CD4-positive, alpha-beta memory T cell (primary cell): ENCODE measurements at places on chromosomes 1 and 21. TPM values are rescaled to one million over a fixed set of nuclear protein-coding genes. Genes with fewer than 3 reads are reported as not detected.

DNA sequence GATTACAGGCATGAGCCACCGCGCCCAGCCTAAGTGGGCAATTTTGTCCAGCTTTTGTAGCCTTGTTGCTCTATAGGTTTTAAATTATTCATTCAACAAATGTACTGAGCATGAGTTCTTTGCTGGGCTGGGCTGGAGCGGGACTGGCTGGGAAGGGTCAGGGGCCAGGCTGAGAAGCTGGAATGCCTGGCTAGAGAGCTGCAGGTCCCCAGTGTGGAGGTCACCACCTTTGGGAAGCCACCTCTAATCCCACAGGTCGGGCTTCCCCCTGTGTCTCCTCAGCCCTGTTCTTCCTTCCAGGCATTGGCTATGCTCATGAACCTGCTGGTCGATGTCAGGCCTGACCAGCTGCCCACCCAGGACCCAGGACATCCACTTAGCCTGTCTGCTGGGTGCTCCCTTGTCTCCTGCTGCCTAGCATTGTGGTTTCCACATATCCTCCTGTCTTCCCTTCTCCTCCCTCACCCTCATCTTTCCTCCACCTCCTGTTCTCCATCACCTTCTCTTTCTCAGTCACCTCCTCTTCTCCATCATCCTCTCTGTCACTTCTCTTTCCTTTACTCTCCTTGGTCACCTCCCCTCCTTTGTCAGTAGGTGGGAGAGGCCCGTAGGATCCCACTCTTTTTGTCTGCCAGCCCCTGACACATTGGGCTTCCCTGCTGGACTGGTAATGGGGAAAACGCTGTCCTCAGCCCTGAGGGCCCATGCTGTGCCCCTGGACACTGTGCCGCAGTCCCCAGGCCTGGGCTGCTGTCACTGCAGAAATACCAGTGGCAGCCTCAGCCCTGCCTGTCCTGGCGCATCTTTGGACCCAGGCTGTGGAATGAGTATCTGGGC lies 23.8 kb downstream of the SERINC2 start:
- H3K36me3 ChIP-seq, result no peaks in the 10 kb centered on the region
- no peak for DNase-seq
- H3K4me1 ChIP-seq, result no peaks in the 10 kb centered on the region

GRCh38 chr1:113965703-113966412 lies 13.4 kb upstream of the OLFML3 start:
- H3K4me1 ChIP-seq, result no peaks in the 10 kb centered on the region
- H3K4me3 ChIP-seq, result no peak overlapping the region
- no peak for DNase-seq
- H3K36me3 ChIP-seq, result peaks cover 73% of the 10 kb centered on the region
- no peaks in the 10 kb centered on the region for H3K27me3 ChIP-seq
- no peak overlapping the region for H3K27ac ChIP-seq

DNA sequence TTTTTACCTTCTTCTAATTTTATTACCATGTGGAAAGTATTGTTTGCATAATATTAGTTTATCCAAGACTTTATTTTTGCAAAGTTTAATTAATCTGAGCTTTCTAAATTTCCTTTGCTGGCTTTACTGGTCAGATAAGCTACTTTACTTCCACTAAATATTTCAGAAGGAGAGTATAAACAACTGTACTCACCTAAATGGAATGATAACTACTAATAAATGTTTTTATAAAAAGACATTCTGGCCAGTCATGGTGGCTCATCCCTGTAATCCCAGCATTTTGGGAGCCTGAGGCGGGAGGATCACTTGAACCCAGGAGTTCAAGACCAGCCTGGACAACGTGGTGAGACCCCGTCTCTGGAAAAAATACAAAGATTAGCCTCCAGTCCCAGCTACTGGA lies 36.0 kb downstream of the ATP8B2 start:
- H3K27ac ChIP-seq, result no peak overlapping the region
- H3K27me3 ChIP-seq, result no peaks in the 10 kb centered on the region
- H3K4me1 ChIP-seq, result peaks cover 3% of the 10 kb centered on the region
- H3K4me3 ChIP-seq, result no peak overlapping the region
- no peaks in the 10 kb centered on the region for H3K36me3 ChIP-seq

GLIS1 gene
- not detected for polyA plus RNA-seq

GRCh38 chr1:214544791-214545190 lies 6.6 kb downstream of the PTPN14 start:
- DNase-seq, result no peak
- H3K27me3 ChIP-seq, result peaks cover 1% of the 10 kb centered on the region

- no peak overlapping the region for H3K4me3 ChIP-seq
- H3K27ac ChIP-seq, result peak overlapping the region; percentile 0
Observed at GRCh38 chr1:25095635-25096200, 136.6 kb downstream of the SYF2 start.

SELENOF gene
- 392 TPM for polyA plus RNA-seq

GRCh38 chr1:51686450-51686849 lies 69.6 kb downstream of the OSBPL9 start:
- no peaks in the 10 kb centered on the region for H3K27me3 ChIP-seq
- no peak overlapping the region for H3K4me3 ChIP-seq
- no peak for DNase-seq
- H3K27ac ChIP-seq, result no peak overlapping the region
- no peaks in the 10 kb centered on the region for H3K36me3 ChIP-seq

DNA sequence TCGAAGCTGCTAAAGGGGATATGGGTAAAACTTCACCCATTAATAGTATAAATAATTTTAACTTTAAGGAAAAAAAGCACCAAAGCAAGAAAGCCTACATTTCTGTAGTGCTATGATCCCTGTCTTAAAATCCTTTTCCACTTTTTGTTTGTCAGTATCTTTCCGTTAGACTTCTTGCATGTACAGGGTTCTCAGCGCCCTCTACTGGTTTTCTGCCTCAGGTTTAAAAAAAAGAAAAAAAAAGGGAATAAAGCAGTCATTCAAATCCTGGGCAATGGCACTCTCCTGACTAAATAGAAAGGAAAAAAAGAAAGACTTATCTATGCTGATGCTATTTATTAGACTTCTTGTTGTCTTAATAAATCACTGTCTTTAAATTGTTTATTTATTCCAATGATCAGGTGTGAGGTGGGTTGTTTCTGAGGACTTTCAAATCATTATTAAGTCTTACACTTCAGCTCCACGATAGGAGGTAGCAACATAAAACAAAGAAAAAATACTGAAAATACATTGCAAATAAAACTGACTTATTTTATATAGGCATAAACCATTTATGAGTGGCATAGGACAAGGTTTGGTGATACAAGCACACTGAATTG lies 475.4 kb upstream of the NR5A2 start:
- H3K4me1 ChIP-seq, result no peaks in the 10 kb centered on the region
- H3K27me3 ChIP-seq, result no peaks in the 10 kb centered on the region
- no peaks in the 10 kb centered on the region for H3K36me3 ChIP-seq

TTC22 gene
- polyA plus RNA-seq, result 5.5 TPM

DNA sequence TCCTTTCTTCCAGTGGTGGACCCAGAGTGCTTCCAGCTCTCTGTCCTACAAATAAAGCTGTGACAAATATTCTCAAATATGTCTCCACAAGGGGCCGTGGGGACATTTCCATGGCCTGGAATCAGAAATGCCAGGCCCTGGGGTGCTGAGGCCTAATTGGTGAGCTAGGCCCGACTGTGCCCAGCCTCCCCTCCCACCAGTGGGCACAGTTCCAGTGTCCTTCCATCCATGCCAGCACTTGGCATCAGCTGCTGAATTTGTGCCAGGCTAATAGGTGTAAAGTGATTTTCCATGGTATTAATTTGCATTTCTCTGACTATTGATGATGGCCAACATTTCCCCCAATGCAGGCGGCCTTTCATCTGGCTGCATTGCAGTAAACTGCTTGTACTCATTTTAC lies 48.5 kb upstream of the B3GALT5 start:
- H3K36me3 ChIP-seq, result no peaks in the 10 kb centered on the region
- H3K4me1 ChIP-seq, result no peaks in the 10 kb centered on the region
- no peaks in the 10 kb centered on the region for H3K27me3 ChIP-seq
- H3K4me3 ChIP-seq, result no peak overlapping the region
- H3K27ac ChIP-seq, result no peak overlapping the region

- peak overlapping the region; percentile 67 for H3K27ac ChIP-seq
- peaks cover 40% of the 10 kb centered on the region for H3K4me1 ChIP-seq
- no peaks in the 10 kb centered on the region for H3K27me3 ChIP-seq
- peak overlapping the region; percentile 57 for H3K4me3 ChIP-seq
- H3K36me3 ChIP-seq, result no peaks in the 10 kb centered on the region
Observed at GRCh38 chr1:27137544-27138075, 17.3 kb downstream of the SLC9A1 start.

DNA sequence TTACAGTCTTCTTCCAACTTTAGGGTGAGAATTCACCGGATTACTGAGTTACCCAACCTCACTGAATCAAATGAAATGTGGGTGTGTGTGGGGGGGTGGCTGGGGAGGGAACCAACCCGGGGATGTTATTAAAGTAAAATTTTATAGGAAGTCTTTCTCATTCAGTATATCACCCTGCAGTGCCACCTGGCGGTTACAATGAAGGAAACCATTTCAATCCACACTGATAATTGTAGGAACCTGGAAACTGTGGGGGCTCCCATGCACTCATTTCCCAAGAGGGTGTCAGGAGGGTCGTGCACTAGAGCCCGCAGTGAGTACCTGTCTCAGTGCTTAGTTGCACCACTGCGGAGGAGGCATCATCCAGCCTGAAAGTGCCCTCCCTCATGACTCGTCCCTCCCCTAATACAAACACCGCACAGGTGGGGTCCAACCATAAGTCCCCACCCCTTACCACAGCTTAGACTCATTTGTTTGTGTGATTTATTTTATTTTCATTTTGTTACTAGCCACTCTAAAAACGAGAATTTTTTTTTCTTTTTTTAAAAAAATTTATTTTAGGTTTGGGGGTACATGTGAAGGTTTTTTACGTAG lies 29.1 kb upstream of the IGSF5 start:
- H3K27me3 ChIP-seq, result no peaks in the 10 kb centered on the region
- DNase-seq, result peak; percentile 2
- H3K4me3 ChIP-seq, result no peak overlapping the region
- H3K4me1 ChIP-seq, result no peaks in the 10 kb centered on the region
- H3K36me3 ChIP-seq, result no peaks in the 10 kb centered on the region
- H3K27ac ChIP-seq, result no peak overlapping the region

- no peak overlapping the region for H3K4me3 ChIP-seq
- no peak for DNase-seq
- no peaks in the 10 kb centered on the region for H3K27me3 ChIP-seq
- peak overlapping the region; percentile 90 for H3K27ac ChIP-seq
- no peaks in the 10 kb centered on the region for H3K36me3 ChIP-seq
Observed at GRCh38 chr1:155307247-155307740, 1.4 kb upstream of the FDPS start.

- no peaks in the 10 kb centered on the region for H3K27me3 ChIP-seq
- H3K27ac ChIP-seq, result no peak overlapping the region
- no peak for DNase-seq
- H3K4me3 ChIP-seq, result no peak overlapping the region
- no peaks in the 10 kb centered on the region for H3K4me1 ChIP-seq
Observed at GRCh38 chr1:62849031-62849430, 65.1 kb downstream of the ATG4C start.

DNA sequence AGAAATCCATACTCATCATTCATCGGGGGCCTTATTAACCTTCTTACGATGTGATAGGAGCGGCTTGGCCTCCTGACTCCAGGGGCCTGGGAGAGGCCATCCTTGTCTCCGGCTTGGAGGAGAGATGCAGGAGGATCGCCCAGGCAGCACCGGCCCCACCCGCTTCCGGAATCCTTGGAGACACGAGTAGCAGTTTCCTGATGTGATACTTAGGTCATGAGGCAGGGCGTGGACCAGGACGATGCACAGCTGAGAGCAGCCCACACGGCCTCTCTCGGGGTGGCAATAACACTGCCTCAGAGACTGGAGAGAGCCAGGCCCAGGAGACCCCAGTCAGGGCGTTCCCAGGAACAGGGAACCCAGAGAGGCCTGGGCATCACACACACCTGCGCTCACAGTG lies 163.6 kb upstream of the ARHGEF16 start:
- H3K4me3 ChIP-seq, result no peak overlapping the region
- no peaks in the 10 kb centered on the region for H3K27me3 ChIP-seq
- no peak for DNase-seq
- no peak overlapping the region for H3K27ac ChIP-seq

ITPKB gene
- 52.3 TPM for polyA plus RNA-seq

GRCh38 chr1:52601991-52602855 lies at the start of gene GPX7:
Gene GPX7 (plus strand): TSS chr1:52602371. CDS start chr1:52602410, 39 bp downstream.
- peak; percentile 61 for DNase-seq
- H3K36me3 ChIP-seq, result peaks cover 9% of the 10 kb centered on the region
- no peaks in the 10 kb centered on the region for H3K27me3 ChIP-seq
- peak within 1 kb of the TSS; percentile 69 for H3K27ac ChIP-seq
- peaks cover 39% of the 10 kb centered on the region for H3K4me1 ChIP-seq

SELL gene
- polyA plus RNA-seq, result 876 TPM

DNA sequence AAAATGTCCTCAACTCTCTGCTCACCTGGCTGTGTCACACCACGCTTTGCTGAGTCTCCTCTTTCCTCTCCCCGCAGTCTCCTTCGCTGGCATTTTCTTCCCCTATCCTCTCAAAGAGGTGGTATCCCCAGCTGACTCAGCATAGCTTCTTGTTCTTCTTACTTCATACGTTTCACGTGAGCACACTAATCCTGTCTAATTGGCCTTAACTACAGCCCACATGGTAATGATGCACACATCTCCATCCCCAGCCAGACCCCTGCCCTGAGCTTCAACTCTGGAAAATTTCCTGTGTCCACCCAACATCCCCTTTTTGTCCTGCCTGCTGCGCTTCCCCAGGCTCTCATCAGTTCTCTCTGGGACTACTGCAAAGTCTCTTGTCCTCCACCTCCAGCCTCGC lies 169.8 kb downstream of the TTLL7 start:
- DNase-seq, result no peak
- no peaks in the 10 kb centered on the region for H3K4me1 ChIP-seq
- no peak overlapping the region for H3K4me3 ChIP-seq

DNA sequence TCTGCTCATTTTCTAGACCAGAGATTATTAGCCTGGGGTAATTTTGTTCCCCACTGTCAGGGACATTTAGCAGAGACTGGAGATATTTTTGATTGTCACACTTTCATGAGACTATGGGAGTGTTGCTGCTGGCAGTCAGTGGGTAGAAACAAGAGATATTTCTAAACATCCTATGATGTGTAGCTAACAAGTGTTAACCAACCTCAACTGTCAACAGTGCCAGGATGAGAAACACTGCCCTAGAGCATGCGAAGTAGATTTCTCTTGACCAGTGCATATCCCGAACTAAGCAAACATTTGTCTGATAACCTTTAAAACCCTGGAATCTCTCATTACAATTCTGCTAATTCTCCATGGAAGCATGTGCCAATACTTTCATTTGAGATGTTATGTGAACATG lies 607.4 kb upstream of the TMPRSS15 start:
- no peak for DNase-seq
- H3K27me3 ChIP-seq, result no peaks in the 10 kb centered on the region
- no peak overlapping the region for H3K4me3 ChIP-seq
- no peak overlapping the region for H3K27ac ChIP-seq

GRCh38 chr1:166819974-166820373 lies 19.3 kb upstream of the POGK start:
- no peaks in the 10 kb centered on the region for H3K27me3 ChIP-seq
- no peak for DNase-seq
- H3K36me3 ChIP-seq, result no peaks in the 10 kb centered on the region
- no peak overlapping the region for H3K4me3 ChIP-seq
- H3K27ac ChIP-seq, result no peak overlapping the region
